Activated T-helper 1 cell treated with anti-CD3 and anti-CD28 coated beads, Interleukin-2, amount 50 U/mL, for 16 hours (primary cell): ENCODE measurements at places on chromosomes 1 and 21.

DNA sequence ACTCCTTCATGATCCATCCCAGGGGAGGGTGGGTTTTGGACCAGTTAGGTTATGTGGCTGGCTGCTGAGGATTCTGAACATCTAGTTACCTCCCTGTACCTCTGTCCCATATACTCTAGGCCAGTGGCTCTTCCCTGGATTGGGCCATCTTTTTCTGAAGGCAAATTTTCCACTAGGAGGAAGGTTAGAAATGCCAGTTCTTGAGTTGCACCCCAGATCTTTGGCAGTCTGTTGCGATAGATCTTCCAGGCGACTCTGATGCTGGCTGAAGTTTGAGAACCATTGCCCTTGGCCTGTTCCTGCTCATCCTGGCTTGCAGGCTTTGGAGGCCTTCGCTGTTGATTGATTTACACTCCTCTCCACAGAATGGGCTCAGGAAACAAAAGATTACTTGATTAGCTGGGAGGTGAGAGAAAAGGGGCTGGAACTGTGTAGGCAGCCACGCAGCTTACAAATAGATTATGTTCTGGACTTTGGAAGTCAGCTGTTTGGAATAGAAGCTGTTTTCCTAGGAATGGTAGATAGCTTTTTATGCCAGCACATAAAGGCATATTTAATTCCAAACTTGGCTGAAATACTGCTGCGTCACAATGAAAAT is 110.1 kb downstream of the MRPS6 start:
- no peak for DNase-seq

- no peak for DNase-seq
Observed at GRCh38 chr21:25944672-25945213, 210.0 kb downstream of the GABPA start.

DNA sequence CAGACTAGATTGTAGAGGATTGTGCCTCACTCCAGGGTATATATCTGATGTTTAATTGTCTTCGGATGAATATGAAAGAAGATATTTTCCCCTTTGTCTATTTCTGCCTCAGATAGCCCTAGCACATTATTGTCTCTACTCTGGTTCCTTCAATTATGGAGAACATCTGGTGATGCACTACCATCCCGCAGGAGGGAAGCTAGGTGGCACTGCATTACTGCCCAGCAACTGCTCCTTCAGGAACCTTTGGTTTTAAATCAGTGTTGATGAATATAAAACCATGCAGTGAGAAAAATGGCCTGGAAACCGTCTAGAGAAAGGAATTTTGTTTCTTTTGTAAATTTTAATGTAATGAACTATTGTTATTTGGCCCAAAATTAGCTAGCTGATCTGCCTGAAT is 68.5 kb downstream of the GPR88 start:
- DNase-seq = no peak

- DNase-seq = no peak
Observed at GRCh38 chr21:27633631-27634030, 666.7 kb upstream of the ADAMTS5 start.

GRCh38 chr1:15150376-15150775 is 3.2 kb upstream of the TMEM51 start:
- no peak for DNase-seq
